Heart right ventricle (tissue), 16 donors: ENCODE measurements at places on chromosomes 4 and X. TPM values are rescaled to one million over a fixed set of nuclear protein-coding genes. Genes with fewer than 3 reads are reported as not detected.

DNA sequence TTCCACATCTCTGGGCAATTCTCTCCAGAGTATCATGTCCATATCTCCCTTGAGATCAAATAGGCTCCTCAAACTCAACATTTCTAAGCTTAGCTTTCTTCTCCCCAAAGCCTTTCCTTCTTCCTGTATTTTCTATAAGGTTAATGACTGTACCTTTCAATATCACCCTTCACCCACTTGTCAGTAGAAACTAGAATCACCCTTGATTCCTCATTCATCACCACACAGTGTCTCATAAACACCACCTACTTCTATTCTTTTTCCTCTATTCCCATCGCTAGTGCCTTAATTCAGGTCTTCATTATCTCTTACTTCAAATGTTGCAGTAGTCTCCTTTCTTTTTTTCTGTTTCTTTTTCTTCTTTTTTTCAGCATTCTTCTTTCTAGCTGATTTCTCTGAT is 28.3 kb upstream of the SMS start:
- no peak for DNase-seq

BDH2 gene
- total RNA-seq, result 22.1 TPM

DNA sequence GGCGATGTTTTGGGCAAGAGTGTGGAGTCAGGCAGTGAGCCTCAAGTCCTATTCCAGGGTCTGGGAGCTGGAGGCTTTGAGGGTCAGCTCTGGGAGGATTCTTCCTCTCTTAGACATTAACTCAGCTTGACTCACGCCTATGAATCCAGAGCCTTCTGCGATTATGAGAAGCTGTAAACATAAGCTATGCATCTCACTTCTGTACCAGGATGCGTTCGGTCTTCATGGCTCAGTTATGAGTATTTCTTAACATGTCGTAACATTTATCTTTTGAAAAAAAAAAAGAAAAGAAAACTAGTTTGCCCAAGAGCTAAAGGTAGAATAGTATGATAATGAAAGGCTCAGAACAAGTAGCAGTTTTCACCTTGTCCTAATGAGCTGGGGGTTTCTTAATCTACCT is 4.6 kb downstream of the SHROOM2 start:
- no peak for DNase-seq

H2BW2 gene
- total RNA-seq, result not detected

- no peak for DNase-seq
These were observed 27.5 kb downstream of the CCDC149 start for GRCh38 chr4:24885342-24885741.

DNA sequence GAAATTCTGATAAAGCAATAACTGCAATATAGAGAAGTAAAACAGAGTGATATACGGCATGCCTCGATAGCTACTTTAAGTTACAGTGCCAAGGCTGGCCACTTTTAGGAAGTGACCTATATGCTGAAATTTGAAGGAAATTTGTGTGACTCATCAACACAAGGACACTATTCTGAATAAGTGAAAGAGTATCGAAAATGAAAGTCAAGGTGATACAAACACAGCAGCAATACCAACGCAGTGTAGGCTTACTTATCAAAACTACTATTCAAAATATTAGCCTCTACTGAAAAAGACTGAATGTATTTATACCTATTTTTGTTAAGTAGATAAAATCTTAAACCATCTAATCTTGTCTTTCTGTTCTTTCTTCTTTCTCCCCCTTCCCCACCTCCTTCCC is 459.9 kb upstream of the GNPDA2 start:
- DNase-seq, result no peak

- peak; percentile 30 for DNase-seq
These were observed 51.5 kb upstream of the TRIM2 start for GRCh38 chr4:153152501-153153338.

DNA sequence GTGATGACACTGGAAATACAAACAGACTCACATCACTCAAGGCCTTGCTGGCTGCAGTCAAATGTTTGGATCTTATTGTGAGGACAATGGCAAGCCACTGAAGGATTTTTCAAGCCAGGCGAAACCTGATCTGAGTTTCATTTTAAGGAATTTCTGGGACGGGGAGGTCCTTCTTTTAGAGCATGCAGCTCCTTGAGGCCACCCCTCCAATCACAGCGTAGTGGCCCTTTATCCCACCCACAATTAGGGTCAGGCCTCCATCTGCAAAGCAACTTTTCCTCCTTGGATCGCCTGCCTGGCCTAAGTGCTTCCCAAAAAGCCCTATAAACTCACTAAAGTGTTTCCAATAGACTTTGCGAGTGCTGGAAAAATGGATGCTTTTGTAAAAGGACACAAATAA is 115.5 kb downstream of the EFHC2 start:
- no peak for DNase-seq

ADH1B gene
- total RNA-seq, result 17.2 TPM

AP1S2 gene
- total RNA-seq, result 130 TPM

FAM149A gene
- total RNA-seq, result 11.1 TPM

NXF3 gene
- not detected for total RNA-seq
